ENCODE measurements at places on chromosomes 5 and 9. TPM values are rescaled to one million over a fixed set of nuclear protein-coding genes. Genes with fewer than 3 reads are reported as not detected.

The CFAP77 gene
- total RNA-seq: not detected

DNA sequence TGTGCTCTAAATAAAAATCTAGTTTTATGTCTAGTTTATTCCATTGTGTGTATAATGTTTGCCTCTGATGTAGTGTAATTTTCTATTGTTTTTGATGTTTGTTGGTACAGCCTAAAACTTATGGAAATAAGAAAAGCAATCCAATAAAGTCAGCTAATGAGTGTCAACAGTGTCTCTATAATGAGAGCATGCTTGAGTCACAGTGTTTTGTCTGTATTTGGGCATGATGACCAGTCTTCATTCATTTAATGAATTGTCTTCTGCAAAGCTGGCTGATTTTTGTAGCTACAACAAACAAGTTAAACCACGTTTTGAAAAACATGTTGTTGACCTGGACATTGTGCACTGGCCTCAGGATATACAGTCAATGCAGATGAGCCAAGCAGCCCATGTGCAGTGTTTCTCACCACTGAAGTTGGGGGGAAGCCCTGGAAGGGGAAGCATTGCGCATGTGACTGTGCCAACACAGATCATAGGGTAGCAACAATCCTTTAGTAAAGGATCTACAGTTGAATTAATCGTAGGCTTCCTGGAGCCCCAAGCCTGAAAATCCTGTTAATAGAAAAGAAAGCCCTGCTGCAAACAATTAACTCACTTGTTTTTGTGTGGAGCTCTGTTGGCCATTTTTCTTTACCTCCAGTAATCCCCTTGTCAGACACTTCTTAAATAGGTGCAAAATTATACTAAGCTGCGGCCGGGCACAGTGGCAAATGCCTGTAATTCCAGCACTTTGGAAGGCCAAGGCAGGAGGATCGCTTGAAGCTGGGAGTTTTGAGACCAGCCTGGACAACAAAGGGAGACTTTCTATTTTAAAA, 88.0 kb downstream of the INIP start:
- DNase-seq: no peak
- no peaks in the 10 kb centered on the region for H3K27me3 ChIP-seq

- H3K4me3 ChIP-seq: no peak overlapping the region
- H3K27ac ChIP-seq: no peak overlapping the region
- peaks cover 10% of the 10 kb centered on the region for H3K4me1 ChIP-seq
- H3K36me3 ChIP-seq: peaks cover 5% of the 10 kb centered on the region
- DNase-seq: no peak
- no peaks in the 10 kb centered on the region for H3K27me3 ChIP-seq
Observed at GRCh38 chr9:35789541-35789940, 1.9 kb upstream of the NPR2 start.

DNA sequence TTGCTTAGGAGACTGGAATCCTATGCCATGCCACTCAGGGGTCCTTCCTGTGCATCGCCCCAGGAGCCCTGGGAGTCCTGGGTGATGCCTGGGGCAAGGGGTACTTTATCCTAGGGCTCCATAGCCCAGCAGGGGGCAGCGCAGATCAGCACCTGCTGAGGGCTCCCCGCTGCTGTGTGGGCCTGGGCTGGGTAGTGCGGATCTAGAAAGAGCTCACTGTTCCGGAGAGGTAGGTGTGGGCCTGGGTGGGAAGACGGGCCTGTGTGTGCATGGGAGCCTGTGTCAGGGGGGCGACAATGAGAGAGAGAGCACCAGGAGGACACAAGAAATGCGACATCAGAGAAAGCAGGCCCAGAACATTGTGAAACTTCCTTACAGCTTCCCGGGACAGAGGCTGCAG, 11.4 kb upstream of the DAB2IP start:
- H3K27me3 ChIP-seq: peaks cover 1% of the 10 kb centered on the region
- no peak overlapping the region for H3K27ac ChIP-seq
- H3K4me3 ChIP-seq: no peak overlapping the region
- no peaks in the 10 kb centered on the region for H3K36me3 ChIP-seq

DNA sequence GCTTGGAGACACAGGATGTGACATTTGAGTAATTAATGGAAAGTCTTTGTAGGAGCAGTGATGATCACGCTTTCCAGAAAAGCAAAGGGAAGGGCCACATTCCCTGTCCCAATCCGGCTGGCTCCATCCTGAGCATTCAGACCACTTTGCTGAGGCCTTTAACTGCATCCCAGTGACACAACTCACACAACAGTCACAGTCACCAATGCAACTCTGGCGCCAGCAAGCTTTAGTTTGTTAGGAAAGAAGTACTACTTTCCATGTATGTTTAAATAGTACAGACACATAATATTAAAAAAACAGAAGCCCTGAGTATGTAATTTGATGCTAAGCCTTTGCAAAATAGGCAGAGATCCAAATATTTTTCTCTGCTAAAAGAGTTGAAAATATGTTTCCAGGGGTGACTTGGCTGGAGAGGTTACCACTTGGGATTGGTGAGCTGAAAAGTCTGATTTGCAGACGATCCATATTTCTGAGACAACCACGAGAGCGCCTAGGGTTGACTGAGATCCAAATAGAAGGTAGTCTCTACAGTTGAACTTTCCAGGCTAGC, 31.7 kb upstream of the GAS1 start:
- peaks cover 29% of the 10 kb centered on the region for H3K27me3 ChIP-seq
- no peaks in the 10 kb centered on the region for H3K36me3 ChIP-seq
- H3K4me1 ChIP-seq: no peaks in the 10 kb centered on the region
- H3K27ac ChIP-seq: no peak overlapping the region
- DNase-seq: no peak
- H3K4me3 ChIP-seq: no peak overlapping the region

The ECSCR gene
- not detected for total RNA-seq

Measured in naive thymus-derived CD8-positive, alpha-beta T cell (primary cell).